Cortex of kidney (tissue), 1 donor: ENCODE measurements at places on chromosomes 1 and 21.

GRCh38 chr1:242056988-242057744 is 58.3 kb upstream of the MAP1LC3C start:
- DNase-seq, result no peak

DNA sequence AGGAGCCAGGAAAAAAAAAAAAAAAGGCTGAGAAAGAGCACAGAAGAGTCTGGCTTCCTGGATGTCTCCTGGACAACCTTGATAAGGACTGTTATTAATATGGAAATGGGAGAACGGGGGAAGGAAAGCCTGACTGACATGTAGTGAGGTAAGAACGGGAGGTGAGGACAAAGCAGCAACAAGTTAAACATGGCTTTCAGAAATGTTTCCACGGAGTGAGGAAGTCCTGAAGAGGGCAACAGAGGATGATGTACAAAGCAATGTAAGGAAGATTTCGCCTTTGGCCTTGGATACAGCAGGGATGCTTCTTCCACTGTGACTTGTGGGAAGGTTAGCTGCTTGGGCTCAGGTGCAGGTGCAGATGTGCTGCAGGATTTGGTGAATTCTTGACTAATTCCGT is 11.9 kb upstream of the NIBAN1 start:
- no peak for DNase-seq

GRCh38 chr21:44874497-44875315 is 1.2 kb upstream of the PTTG1IP start:
- DNase-seq, result no peak

GRCh38 chr21:32916522-32917099 is 109.1 kb upstream of the OLIG2 start:
- no peak for DNase-seq

- no peak for DNase-seq
Observed at GRCh38 chr1:242886137-242886536, 361.6 kb upstream of the PLD5 start.
